ENCODE measurements at places on chromosomes 7 and 10.

- DNase-seq = no peak
Observed at GRCh38 chr10:12397147-12397896, 48.0 kb downstream of the CAMK1D start.

DNA sequence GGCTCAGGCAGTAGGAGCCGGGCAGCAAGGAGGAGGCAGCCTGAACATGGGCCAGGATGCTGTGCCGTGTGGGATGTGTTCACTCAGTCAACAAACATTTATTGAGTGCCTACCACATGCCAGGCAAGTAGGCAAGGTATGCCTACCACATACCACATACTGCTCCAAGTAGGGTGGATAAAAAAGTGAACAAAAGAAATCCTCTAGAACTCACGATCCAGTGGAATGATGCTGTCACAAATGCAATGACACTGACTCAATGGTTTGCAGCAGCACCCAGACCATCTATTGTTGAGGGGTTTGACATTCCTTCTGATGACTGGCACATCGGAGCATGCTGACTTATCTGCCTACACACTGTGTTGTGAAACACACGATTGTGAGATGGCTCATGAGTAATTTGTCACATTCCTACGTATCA, 413.5 kb downstream of the NRG3 start:
- DNase-seq = no peak

- no peak for DNase-seq
Observed at GRCh38 chr10:48390933-48391845, 84.7 kb downstream of the MAPK8 start.

DNA sequence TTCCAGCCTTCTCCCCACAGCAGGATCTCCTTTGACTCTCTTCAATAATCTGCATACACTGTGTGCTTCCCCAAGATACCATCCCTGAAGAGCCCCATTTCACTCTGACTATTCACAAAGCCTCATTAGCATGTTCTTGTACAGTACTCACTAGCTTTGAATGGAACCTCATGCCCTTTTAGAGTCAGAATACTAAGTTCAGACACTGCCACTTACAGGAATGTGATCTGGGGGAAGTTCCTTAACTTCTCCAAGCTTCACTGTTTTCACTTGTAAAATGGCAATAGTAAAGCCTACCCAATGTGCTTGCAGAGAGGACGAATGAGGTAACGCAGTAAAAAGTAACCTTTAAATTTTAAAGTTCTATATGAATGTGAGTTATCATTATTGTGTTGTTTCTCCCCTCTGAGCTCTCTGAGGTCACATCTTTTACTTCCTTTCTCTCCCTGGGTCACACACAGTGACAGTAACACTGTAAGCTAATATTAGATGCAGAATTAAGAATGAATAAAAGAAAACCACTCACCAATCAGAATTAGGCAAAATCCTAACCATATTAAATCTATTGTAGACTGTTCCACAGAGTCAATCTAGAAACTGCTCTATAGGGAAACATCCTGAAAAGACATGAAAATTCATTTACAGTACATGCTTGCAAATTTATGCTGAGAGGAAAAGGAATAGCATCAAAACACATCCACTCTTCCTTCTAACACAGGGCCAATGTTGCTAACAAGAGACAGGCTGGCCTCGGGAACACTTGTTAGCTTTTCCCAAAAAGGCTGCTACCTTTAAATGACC, 64.2 kb upstream of the IL6 start:
- no peak for DNase-seq

- DNase-seq = no peak
Observed at GRCh38 chr10:3231951-3232730, 59.6 kb upstream of the PITRM1 start.

GRCh38 chr10:7788639-7789286, 786 bp downstream of the ATP5F1C start:
- DNase-seq = no peak

DNA sequence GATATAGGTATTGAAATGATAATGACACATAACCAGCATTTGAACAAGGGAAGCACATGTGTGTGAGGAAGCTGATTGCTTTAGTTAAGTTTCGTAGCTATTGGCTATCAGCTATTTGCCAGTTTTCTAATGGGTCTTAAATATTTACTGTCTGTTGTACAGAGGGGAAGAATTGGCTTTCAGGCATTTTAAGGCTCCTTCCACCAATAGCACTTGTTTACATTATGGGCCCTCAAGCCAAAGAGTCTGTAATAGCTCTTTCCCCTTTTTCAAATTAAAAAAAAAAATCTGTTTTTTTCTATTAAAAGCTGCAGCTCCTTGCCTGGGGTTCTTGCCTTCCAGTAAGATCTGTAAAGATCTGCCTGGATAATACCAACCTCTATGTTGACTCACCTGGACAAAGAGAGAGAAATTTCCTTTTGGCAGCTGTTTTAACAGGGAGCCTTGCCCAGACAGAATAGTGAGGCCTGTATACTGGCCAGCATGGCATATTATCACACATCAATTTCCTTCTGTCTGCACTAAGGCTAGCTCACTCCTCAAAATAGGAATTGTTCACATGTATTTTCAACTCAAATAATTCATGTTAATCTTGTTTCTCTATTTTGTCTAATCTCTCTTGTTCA, 104.7 kb upstream of the LRGUK start:
- DNase-seq = no peak

DNA sequence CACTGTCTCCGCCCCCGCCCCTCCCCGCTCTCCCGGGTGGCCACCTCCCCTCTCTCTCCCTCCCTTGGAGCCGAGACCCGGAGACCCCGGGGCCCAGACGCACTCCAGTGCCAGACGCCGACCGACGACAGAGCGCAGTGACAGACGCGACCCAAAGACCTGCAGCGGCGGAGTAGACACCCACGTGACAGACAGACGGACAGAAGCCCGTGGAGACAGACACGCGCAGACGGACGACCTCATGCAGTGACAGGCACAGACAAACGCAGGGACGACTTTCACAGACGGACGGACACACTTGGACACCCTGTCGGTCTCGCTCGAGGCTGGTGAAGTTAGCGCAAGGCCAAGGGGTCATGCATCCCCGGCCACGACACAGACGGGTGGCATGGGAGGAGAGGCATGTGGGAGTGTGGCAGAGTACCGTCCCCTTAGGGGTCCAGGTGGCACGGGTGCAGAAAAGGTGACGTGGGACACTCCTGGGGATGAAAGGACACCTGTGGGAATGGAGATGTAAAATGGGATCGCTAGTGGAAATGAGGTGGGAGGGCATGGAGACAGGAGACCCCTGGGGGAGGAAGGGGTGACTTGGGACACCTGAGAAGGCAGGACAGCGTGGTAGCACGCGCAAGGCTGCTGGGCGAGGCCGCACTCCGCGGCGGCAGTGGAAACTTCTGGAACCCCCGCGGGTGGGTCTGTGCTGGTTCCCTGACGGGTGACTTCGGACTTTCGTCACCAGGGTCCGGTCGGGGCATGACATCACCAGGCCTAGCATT, 456 bp upstream of the ACHE start:
- DNase-seq = no peak

DNA sequence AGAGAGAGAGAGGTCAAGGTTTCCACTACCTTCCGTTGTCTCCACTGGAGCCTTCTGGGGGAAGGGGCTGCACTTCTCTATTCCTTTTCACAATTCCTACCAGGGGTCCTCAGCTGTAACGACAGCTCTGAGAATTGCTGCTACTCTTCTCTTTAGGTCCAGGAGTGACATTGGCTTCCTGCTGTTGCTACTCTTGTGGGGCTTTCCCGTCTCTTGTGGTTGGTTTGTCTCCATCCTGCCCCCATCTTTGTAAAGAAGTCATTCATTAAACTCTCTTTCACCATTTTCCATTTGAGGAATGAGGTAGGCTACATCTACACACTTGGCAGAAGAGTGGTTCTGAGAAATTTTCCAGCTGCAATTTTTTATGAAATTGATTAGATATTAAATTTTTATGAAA, 238.8 kb upstream of the LYZL1 start:
- no peak for DNase-seq

Data from activated CD8-positive, alpha-beta memory T cell treated with anti-CD3 and anti-CD28 coated beads for 48 hours (primary cell).